Regular cardiac myocyte (primary cell): ENCODE measurements at places on chromosomes 4 and X. TPM values are rescaled to one million over a fixed set of nuclear protein-coding genes. Genes with fewer than 3 reads are reported as not detected.

The BCAP31 gene
- total RNA-seq, result 240 and 278 TPM in 2 replicates

The NUDT9 gene
- total RNA-seq, result 16.9 and 27.6 TPM in 2 replicates

The KCNIP4 gene
- total RNA-seq, result under 0.01 TPM in 1 of 2 replicates, not detected in the other

The CLNK gene
- total RNA-seq, result not detected in 2 replicates

The RTL3 gene
- total RNA-seq, result 0.19 and 0.28 TPM in 2 replicates

The MAGEE2 gene
- total RNA-seq, result not detected in 2 replicates

The HHIP gene
- total RNA-seq, result 19.4 and 69.6 TPM in 2 replicates

The RBMX2 gene
- total RNA-seq, result 17.1 and 17.5 TPM in 2 replicates

The GAGE12E gene
- not detected in 2 replicates for total RNA-seq

The MXRA5 gene
- 0.58 and 7.0 TPM in 2 replicates for total RNA-seq

The NMU gene
- 0.19 TPM in 1 of 2 replicates, not detected in the other for total RNA-seq

The NEXMIF gene
- total RNA-seq, result under 0.01 TPM in 2 replicates

The RAB40A gene
- 0.19 and 0.28 TPM in 2 replicates for total RNA-seq

The HGFAC gene
- total RNA-seq, result not detected in 2 replicates

The TMPRSS11B gene
- total RNA-seq, result not detected in 2 replicates

The WDR17 gene
- total RNA-seq, result 0.58 and 1.7 TPM in 2 replicates

The OTC gene
- total RNA-seq, result not detected in 2 replicates

The HS6ST2 gene
- under 0.01 TPM in 1 of 2 replicates, not detected in the other for total RNA-seq

The CYSLTR1 gene
- total RNA-seq, result not detected in 2 replicates

The NWD2 gene
- total RNA-seq, result not detected in 2 replicates

The PLRG1 gene
- total RNA-seq, result 64.8 and 90.7 TPM in 2 replicates

The FGF5 gene
- total RNA-seq, result 11.0 and 23.8 TPM in 2 replicates

The AVPR2 gene
- not detected in 2 replicates for total RNA-seq

The SOWAHB gene
- not detected in 2 replicates for total RNA-seq

The SLC49A3 gene
- total RNA-seq, result 2.5 and 5.1 TPM in 2 replicates

The RHOXF1 gene
- not detected in 2 replicates for total RNA-seq

The HTT gene
- total RNA-seq, result 35.9 and 42.3 TPM in 2 replicates

The CTAG2 gene
- not detected in 2 replicates for total RNA-seq

The ATOH1 gene
- not detected in 2 replicates for total RNA-seq

The FGB gene
- not detected in 2 replicates for total RNA-seq

The SCRG1 gene
- total RNA-seq, result 0.19 and 0.56 TPM in 2 replicates

The ESX1 gene
- not detected in 2 replicates for total RNA-seq

The PRKG2 gene
- 4.0 and 18.9 TPM in 2 replicates for total RNA-seq

The GNL3L gene
- 19.7 and 44.9 TPM in 2 replicates for total RNA-seq

The BANK1 gene
- total RNA-seq, result 0.19 and 0.28 TPM in 2 replicates
